ENCODE measurements at places on chromosomes 2 and 18.

DNA sequence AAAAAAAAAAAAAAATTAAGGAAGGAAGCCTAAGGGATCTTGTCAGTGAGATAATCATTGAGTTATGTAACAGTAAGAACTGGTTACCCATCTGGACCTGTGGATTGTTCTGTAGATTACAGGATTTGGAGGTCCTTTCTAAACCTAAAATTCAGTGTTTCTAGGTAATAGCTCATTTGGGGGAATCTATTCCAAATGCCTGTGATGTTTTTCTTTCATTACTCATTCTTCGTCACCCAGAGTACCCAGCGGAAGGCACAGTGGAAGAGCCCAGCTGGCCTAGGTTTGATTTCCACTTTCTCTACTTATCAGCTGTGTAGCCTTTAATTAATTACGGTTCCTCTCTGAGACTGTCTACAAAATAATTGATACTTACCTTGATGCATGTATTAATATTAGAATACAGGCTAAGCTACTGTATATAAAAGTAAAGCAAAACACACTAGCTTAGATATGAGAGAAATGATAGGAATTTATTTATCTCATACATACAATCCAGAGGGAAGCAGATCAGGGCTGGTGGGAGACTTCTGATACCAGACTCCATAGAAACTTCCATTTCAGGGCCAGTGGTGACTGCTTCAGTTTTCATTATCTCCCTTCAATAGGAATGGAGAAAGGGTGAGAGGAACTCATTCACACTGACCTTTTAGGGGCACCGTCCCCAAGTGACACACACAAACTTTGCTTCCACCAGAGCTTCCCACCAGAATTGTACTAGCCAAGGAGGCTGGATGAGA, 115.8 kb upstream of the NOSTRIN start:
- DNase-seq = no peak

DNA sequence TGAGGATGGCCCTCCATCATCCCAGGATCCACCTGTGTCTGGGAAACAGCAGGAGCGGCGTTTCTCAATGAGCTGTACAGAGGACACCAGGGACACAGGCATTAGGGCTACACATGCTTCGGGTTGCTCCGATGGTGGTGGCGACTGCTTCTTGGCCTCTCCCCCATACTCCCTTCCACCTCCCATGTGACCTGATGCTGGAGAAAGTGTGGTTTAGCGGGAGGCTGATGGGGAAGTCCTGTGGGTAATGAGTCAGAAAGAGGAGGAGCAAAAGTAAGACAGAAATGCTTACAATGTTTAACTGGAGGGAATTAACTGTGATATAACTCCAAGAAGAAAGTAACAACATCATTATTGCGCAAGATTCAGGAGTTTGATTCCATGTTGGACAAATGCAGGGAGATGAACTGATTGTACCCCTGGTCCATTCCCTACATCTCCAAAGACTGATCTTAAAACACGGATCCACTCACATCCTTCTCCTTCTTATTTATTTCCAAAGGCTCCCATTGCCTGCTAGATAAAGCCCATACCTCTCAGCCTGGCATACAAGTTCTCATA, 186.6 kb downstream of the NRP2 start:
- no peak for DNase-seq

DNA sequence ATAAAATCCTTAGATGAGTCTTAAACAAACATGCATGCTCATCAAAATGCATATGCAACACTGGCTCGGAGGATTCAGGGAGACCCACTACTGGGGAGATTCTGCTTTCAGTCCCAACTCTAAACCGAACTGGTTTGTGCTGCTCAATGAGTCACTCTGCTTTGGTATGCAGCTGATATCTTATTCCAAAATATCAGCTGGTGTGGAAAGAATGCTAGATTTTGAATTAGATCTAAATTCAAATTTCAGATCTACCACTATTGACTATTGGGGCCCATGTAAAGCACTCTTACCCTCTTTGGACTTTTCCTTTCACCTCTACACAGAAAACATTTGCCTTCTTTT, 39.2 kb upstream of the TTN start:
- DNase-seq = no peak

DNA sequence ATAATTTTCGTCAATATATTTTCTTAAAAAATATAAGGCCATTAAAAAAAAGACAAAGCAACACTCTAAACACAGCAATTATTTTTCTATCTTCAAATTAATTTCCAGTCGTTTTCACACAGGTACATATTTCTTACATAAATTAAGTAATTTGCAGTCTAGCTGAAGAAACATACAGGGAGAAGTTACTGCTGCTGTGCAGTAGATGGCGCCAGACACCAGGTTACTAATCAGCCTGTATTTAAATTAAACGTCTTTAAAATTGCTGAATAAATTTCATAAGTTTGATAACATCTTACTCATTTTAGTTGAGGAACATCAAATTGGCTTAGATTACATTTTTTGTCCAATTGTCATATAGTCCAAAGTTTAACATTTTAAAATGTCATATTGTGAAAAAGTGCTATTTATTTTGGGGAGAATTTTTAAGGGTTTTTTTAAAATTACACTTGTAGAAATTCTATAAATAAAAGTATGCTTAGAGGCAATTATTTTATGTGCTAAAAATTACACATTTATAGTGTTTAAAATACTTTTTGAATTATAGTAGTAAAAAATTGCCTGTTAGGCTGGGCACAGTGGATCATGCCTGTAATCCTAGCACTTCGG, 88.4 kb downstream of the PMAIP1 start:
- peak; percentile 20 for DNase-seq

- DNase-seq = no peak
These were observed 126.4 kb upstream of the EPAS1 start for GRCh38 chr2:46170611-46171350.

GRCh38 chr2:3036432-3037125, 341.0 kb downstream of the EIPR1 start:
- DNase-seq = no peak

GRCh38 chr18:68969027-68969426, 171.1 kb downstream of the CCDC102B start:
- no peak for DNase-seq

- no peak for DNase-seq
These were observed 3.2 kb downstream of the METTL4 start for GRCh38 chr18:2568129-2568528.

DNA sequence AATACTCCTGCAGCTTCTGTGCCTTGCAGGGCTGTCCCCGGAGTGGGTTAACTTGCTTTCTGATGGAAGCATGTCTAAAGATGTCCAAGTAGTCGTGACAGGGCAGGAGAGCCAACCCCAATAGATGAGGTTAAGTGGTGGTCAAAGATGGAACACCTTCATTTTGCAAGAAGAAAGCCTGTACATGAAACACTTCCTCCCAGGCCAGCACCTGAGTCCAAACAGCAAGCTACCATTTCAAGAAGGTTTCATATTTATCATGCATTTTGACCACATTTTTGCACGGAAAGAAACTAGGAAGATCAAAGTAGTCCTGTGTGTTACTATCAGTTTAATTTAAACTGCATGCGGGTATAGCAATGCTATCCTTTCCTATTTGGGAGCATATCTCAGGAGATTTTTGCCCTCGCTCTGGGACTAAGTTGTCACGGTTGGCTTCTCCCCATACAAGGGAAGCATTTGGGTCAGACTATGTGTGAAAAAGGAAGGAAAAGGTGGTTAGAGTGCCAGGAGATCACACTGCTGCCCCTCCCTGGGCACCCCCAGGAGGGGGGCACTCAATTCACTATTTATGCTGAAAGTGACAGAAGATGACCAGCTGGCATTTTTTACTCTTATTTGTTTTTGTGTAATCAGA, 187.6 kb downstream of the ZNF521 start:
- no peak for DNase-seq

- no peak for DNase-seq
These were observed 510.9 kb downstream of the PARD3B start for GRCh38 chr2:205056151-205056561.

GRCh38 chr2:205682239-205682970, at the start of gene NRP2:
TSS of gene NRP2 (plus strand) at chr2:205682501. CDS start at chr2:205683291, 790 bp downstream.
- DNase-seq = peak; percentile 87

Data from NT2/D1 (cell line).